Vein endothelial cell (primary cell): ENCODE measurements at places on chromosomes 11 and 22. TPM values are rescaled to one million over a fixed set of nuclear protein-coding genes. Genes with fewer than 3 reads are reported as not detected.

Gene DNAJB7
- under 0.01 TPM in 1 of 2 replicates, not detected in the other for total RNA-seq

Gene ZNF408
- 11.9 and 17.0 TPM in 2 replicates for total RNA-seq

Gene TSSK2
- not detected in 2 replicates for total RNA-seq

Gene ALDH3B2
- not detected in 2 replicates for total RNA-seq

Gene TP53I11
- total RNA-seq = 36.9 and 50.0 TPM in 2 replicates

Gene RFPL3
- total RNA-seq = not detected in 2 replicates

Gene TMEM138
- 19.5 and 24.8 TPM in 2 replicates for total RNA-seq

Gene MYRF
- 0.48 and 0.65 TPM in 2 replicates for total RNA-seq

Gene MYOD1
- total RNA-seq = not detected in 2 replicates

Gene SHISAL1
- under 0.01 TPM in 2 replicates for total RNA-seq

Gene SLC22A8
- total RNA-seq = not detected in 2 replicates

Gene OLFML1
- not detected in 2 replicates for total RNA-seq

Gene SUSD2
- total RNA-seq = 0.10 and 0.33 TPM in 2 replicates

Gene RAB36
- 1.6 and 2.8 TPM in 2 replicates for total RNA-seq

Gene SCGB1A1
- not detected in 2 replicates for total RNA-seq

Gene GLYAT
- total RNA-seq = not detected in 2 replicates

Gene SLC22A25
- total RNA-seq = not detected in 2 replicates

Gene OR52I1
- not detected in 2 replicates for total RNA-seq

Gene PTPRCAP
- 0.19 and 0.33 TPM in 2 replicates for total RNA-seq

Gene TMEM45B
- total RNA-seq = 0.10 and 0.33 TPM in 2 replicates

Gene MOGAT2
- total RNA-seq = not detected in 2 replicates

Gene THAP7
- 22.0 and 25.8 TPM in 2 replicates for total RNA-seq

Gene RTN4R
- 0.65 and 0.76 TPM in 2 replicates for total RNA-seq

Gene SYT12
- total RNA-seq = not detected in 2 replicates

Gene OR8G1
- not detected in 2 replicates for total RNA-seq

Gene GNAZ
- total RNA-seq = 0.96 and 1.3 TPM in 2 replicates

Gene TENM4
- under 0.01 and 0.19 TPM in 2 replicates for total RNA-seq
